ENCODE measurements at places on chromosomes 2 and 18.

- DNase-seq: no peak
These were observed 198.2 kb upstream of the SPRED2 start for GRCh38 chr2:65630643-65631042.

GRCh38 chr2:237438080-237438940 lies 24.3 kb upstream of the COL6A3 start:
- no peak for DNase-seq

DNA sequence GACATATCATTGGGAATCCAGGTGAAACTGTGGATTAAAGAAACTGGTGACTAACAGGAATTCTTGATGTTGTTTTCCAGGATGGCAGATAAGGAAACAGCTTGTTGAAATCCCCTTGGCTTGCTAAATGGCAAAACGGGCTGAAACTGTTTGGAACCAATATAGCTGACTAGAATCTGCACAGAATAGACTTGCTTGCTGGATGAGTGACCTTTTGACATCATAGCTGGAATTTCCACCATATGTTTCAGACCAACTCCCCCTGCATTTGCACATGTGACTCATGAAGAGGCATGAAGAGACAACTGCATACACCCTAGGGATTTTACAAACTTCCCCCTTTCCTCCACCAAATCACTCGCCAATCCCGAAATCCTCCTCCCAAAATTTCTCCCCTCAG lies 87.7 kb upstream of the LYPD1 start:
- no peak for DNase-seq

DNA sequence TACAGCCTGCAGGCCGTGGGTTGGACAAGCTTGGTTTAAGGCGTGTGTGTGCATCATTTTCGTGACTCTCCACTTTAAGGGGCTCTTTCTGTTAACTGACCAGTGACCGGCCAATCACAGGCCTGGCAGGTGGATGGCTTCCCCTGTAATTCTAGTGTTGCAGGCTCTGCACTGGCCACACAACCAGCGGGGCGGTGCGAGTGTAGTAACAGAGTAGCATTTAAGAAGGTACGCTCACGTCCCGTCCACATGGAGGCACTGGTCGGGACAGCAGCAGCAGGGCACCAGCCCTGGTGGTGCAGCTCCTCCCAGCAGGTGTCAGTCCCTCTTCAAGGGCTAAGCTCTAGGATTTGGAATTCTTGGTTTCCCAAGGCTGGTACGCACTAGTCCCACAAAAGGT lies 8.0 kb upstream of the ANO7 start:
- DNase-seq: no peak

GRCh38 chr2:126781806-126782205 lies 116.9 kb upstream of the TEX51 start:
- DNase-seq: no peak

DNA sequence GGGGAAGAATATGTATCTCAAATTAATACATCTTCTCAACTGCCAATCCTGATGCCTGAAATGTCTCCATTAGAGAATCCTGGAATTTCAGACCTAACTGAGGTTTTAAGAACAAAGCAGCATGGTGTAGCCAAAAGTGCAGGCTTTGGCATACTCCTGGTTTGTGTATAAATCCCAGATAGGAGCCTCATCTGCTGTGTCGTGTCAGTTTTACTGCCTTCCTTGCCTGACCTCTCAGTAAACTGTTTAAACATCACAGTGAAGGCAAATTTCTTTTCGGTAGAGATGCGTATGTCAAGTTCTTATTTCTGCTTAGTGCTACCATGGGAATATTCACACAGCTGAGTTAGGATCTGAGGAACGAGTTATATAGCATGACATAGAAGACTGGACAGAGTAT lies 7.3 kb downstream of the SCG2 start:
- DNase-seq: no peak

GRCh38 chr2:188969236-188969635 lies 4.9 kb upstream of the COL3A1 start:
- DNase-seq: no peak

- no peak for DNase-seq
These were observed 110.7 kb downstream of the TRIM43 start for GRCh38 chr2:95702471-95702870.

DNA sequence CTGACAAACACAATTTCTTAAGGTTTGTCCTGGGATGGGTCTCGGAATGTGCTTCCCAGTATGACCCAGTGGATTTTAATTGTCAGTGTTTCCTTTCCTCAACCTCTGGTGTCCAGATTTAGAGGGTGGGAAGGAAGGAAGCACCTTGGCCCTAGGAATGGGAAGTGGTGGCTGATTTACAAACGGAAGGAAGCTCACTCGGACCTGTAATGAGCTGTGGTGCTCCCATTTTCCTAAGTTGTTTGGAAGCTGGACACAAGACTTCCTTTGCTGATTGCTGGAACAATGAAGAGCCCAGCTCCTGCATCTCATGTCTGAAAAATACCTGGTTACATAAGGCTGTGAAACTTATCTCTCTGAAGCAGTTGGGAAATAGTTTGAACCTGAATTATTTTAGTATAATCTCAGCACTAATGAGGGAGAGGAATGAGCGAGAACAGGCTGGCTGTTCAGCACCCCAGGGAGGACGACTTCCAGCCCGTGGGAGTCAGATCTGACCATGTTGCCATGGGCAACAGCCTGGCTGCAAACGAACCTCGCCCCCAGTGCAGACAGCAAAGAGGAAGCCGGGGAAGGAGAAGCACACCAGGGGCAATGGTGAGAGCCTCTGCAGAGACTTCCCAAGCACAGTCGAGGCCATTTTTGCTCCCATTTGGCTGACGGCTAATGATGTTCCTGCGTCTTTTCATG lies 74.4 kb upstream of the ASB18 start:
- DNase-seq: no peak

DNA sequence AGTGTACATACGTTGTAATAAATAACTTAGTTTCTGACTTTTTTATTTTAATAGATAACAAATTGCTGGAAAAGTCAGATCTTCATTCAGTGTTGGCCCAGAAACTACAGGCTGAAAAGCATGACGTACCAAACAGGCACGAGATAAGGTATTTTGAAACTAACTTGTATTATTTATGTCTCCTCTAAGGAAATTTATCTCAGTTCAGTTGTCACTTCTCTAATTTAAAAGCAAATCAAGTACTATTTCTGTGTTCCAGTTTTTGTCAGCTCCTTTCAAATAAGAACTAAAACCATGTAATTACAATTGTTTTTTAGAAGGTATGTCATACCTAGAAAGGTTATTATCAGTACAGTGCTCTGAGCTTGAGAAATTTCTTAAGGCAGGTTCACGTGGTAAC lies 4.6 kb downstream of the ATG16L1 start:
- no peak for DNase-seq

GRCh38 chr2:28906376-28906775 lies 11.9 kb downstream of the WDR43 start:
- DNase-seq: no peak

- no peak for DNase-seq
These were observed 123.2 kb upstream of the CYP1B1 start for GRCh38 chr2:38199127-38199526.

- DNase-seq: peak; percentile 36
These were observed 22.3 kb downstream of the RNF125 start for GRCh38 chr18:32040936-32041335.

- no peak for DNase-seq
These were observed 67.3 kb downstream of the APOB start for GRCh38 chr2:20976527-20976926.

GRCh38 chr18:79533146-79533545 lies 137.4 kb downstream of the NFATC1 start:
- DNase-seq: no peak

- DNase-seq: no peak
These were observed 23.6 kb downstream of the OLA1 start for GRCh38 chr2:174224665-174225288.

DNA sequence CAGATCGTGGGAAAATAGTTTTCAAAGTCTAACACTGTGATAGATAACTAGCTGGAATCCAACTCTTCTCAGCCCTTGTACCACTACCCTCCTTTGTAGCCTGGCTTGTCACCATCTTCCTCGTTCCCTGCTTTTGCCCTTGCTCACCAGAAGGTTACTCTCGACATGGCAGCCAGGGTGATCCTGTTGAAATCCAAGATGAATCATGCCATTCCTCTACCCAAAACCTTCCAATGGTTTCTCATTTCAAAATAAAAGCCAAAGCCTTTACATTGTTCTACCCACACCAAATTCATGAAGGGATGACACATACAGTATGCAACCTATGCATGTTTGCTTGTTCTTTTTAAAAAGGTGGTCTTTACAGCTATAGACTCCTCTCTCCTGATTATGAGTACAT lies 45.7 kb downstream of the STAT4 start:
- DNase-seq: no peak

DNA sequence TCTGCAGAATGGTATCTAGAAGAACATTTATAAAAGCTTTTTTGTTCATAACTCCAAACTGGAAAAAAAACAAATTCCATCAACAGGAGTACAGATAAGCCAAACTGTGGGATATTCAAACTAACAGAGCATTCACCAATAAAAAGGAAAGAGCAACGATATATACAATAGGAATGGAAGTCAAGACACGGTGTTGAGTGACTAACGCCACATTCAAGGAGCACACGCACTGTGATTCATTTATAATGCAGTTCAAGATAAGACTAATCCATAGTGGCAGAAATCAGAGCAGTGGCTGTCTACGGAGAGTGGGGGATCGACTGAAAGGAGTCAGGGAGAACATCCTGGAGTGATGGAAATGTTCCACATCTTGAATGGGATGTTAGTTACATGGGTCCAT lies 70.7 kb downstream of the CABYR start:
- no peak for DNase-seq

- DNase-seq: no peak
These were observed 14.9 kb upstream of the FAM124B start for GRCh38 chr2:224416656-224417360.

- no peak for DNase-seq
These were observed 309.0 kb downstream of the CMPK2 start for GRCh38 chr2:6556755-6557154.

DNA sequence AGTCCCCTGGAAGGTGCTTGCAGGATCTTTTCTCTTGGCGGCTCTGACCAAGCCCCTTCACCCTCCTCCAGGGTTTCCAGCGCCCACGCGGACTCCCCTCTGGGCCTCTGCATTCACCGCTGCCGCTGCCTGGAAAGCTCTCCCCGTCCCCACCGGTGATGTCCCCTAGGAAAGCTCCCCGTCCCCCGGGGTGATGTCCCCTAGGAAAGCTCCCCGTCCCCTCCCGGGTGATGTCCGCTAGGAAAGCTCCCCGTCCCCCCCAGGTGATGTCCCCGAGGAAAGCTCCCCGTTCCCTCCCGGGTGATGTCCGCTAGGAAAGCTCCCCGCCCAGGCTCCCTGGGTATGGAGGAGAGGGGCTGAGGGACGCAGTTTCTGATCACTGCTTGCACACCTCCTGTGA lies 27.9 kb downstream of the ZAP70 start:
- no peak for DNase-seq

- DNase-seq: no peak
These were observed 45.4 kb upstream of the REG3G start for GRCh38 chr2:78980152-78980465.

DNA sequence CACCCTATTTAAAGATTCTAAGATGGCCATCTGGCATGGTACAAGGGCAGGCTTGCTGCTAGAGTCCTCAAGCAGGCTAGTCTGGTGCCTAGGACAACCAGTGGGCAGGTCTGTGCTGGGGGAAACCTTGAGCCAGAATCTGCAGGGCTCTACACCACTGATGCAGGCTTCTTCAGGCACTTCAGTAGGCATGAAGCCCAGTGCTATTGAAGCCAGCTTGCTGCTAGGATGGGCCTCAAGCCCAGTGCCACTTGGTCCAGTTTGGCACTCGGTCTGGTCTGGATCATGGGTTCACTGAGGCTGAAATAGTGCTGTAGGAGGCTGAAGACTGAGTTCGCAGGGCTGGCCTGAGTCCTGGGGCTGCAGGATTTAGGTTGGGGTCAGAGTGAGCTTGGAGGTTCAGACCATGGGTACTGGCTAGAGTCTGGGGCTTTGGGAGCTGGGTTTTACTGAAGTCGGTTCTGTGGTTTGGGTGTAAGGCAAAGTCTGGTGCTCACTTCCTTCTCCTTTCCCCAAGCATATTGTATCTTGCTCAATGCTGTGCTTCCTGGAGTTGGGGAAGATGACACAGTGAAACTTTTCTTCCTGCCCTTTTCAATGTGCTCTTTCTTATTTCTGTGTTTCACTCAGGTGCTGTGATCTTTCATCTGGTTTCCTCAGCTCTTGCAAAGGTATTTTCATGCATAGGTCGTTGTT lies 41.2 kb downstream of the SP100 start:
- DNase-seq: no peak

GRCh38 chr2:222380456-222380855 lies 43.9 kb upstream of the SGPP2 start:
- no peak for DNase-seq

DNA sequence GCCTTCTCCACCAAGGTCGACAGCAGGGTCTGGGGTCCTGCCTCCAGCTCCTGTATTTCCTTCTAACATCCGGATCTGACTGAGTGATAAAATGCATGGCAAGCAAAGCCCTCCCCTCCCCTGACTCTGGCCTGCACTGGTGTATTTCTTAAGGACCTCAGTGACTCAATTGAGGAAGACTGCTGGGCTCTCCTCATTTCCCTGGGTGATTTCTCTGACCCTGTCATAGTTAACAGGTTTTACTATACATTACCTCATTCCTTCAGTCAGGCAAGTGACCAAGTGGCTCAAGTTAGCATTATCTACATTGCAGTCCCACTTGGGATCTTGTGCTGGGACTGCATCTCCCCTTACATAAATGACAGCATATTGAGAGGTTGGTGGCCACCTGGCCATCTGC lies 38.8 kb upstream of the CCBE1 start:
- no peak for DNase-seq

DNA sequence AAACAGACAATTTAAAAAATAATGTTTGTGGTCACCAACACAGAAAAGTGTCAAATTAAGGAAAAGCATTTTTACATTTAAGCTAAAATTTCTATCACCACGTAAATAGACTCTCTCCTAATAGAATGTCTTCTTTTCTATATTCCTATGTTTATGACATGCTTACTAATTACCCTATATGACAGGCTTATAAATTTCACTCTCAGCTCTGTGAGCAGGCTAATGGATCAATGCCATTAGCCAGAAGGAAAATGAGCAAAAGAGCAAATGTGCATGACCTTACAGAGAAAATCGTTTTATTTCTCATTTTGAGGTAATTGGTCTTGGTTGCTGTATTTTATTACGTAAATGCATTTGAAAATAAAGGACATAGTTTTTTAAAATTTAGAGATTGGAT lies 209.7 kb downstream of the TMX3 start:
- DNase-seq: no peak

DNA sequence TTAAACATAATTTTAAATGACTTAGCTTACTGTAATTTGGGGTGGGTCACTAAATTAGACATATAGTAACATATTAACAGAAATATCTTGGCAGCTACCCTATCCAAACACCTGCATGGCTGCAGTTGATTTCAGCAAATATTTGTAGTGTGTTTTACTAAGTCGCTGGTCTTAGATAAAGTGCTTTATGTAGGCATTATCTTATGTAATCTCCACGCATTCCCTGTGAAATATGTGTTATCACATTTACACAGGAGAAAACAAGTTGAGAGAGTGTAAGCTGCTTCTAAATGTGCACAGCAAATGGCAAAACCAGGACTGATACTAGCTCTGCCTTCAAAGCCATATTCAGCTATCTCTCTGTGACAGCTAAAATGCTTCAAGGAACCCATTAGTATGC lies 72.0 kb downstream of the NYAP2 start:
- DNase-seq: no peak

Measured in activated naive CD8-positive, alpha-beta T cell treated with anti-CD3 and anti-CD28 coated beads, Interleukin-2, amount 50 U/mL, for 24 hours (primary cell).